Tongue (tissue), 3 donors: ENCODE measurements at places on chromosomes 3 and 15.

DNA sequence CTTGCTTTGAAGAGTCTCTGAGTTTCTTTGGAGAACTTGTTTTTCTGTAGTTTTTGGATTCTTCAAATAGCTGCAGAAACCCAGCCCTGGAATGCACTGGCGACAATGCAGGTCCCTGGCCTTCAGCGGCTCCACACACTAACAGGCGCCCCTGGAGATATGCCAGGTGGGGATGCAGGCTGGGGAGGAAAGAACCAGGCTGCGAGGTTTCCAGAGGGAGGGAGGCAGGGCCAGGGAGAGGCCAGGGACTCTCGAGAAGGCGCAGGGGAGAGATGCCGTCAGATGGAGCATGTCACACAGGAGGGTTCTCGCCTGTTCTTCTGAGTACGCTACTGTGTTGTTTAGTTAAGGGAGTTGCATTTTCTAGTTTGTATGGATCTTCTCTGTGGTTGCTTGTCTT, 283.1 kb downstream of the GABRG3 start:
- no peak for DNase-seq

DNA sequence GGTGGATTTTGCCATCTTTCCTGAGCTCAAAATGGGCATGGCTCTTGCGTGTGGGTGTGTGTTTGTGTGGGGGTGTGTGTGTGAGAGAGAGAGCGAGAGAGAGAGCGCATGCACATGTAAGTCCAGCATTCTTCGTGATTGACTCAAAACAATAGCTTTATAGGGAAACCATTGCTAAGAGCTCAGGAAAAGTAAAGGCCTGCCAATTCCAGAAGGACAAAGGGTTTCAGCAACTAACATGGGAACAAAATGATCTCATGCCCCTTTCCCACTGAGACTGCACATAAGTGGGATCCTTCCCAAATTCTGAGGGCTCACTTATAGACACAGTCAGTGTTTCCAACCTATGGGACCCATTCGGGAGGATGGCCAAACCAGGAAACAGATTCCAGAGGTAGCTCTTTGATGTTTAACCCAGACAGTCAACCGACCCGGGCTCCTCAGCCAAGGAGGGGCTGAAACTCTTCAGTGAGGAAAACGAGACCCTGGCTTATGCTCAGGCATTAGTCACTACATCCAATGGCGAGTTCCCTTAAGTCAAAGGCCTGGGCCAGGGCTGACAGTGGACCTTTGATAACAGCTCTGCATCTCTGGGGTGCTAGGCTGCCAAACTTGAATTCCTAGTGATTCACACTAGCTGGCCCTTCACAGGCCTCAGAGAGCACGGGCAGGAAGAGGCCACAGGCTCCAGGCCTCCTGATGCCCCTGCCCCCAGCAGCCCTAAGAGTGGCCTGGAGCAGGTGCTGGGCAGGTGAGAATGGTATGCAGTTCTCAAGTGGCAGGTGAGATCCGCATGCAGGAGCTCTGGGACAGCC, 305.0 kb upstream of the C2CD4B start:
- DNase-seq = peak; percentile 63

- DNase-seq = peak; percentile 62
These were observed 633.9 kb upstream of the TGFBR2 start for GRCh38 chr3:29972320-29972993.

DNA sequence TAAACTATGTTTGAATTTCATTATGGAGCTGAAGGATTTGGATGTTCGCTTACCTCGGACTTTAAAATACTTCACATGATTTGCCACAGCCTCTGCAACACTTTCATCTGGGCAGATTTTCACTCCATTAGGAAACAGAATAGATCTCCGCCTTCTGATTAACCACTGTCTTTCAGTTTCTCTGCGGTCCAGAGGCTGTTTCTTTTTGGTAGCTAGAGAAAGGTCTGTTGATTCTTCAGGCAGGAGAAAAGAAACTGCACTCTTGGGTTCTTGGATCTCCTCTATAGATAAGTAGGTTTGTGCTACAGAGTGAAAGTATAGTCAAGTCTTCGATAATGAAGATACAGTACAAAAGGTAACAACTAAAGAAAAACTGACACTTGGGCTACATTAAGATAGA, 844 bp downstream of the IMPG2 start:
- DNase-seq = no peak

- DNase-seq = no peak
These were observed 154.9 kb downstream of the KLHL25 start for GRCh38 chr15:85639752-85640381.

DNA sequence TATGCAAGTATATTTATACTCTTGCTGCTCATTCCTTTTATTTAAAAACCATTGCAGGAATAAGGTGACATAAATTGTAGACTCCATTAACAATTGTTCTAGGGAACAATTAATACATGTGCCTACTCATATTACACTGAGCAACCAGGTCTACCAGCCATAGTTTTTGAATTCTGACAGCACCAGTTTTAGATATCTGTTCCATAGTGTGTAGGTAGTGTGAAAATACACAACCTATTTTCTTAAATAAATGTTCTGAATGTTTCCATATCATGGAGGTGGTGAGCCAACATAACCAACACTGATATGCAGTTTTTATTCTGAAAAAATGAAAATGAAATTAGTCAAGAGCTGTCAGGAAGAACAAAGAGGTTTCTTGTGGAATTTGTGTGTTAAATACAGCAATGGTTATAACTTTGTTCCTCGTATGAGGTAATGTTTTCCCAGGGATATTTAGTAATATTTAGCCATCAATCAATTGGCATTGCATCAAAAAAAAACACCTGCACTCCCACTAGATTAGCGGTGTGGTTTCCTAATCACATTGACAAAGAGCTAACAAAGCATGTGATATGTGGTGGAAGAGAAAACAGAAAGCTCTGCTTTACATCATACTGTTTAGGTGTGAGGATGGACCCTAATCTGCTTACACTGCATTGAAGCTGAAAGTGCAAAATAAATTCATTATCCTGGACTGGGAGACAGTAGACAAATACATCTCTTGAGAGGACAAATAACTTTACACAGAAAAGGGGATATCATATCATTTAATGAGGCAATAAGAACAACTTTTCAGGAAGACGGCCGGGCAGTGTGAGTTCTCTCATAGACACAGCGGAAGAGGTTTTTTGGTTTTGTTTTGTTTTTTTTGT, 369.5 kb upstream of the THBS1 start:
- no peak for DNase-seq

DNA sequence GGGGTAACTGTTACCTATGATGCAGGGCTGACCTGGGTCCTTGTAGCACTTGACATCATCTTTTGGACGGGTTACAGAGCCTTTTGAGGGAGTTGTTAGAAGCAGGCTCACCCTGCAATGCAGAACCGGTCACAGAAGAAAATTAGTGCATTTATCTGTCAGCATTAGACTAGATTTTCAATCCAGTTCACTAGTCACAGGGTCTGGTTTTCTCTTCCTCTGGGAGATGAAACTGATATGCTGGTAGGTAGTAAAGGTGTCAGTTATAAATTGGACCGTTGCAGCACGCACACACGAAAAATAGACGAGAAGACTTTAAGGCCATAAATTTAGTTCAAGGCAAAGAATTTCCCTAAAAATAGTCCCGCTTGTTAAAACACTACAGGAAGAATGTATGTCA, 532.3 kb upstream of the ATP11B start:
- DNase-seq = no peak

DNA sequence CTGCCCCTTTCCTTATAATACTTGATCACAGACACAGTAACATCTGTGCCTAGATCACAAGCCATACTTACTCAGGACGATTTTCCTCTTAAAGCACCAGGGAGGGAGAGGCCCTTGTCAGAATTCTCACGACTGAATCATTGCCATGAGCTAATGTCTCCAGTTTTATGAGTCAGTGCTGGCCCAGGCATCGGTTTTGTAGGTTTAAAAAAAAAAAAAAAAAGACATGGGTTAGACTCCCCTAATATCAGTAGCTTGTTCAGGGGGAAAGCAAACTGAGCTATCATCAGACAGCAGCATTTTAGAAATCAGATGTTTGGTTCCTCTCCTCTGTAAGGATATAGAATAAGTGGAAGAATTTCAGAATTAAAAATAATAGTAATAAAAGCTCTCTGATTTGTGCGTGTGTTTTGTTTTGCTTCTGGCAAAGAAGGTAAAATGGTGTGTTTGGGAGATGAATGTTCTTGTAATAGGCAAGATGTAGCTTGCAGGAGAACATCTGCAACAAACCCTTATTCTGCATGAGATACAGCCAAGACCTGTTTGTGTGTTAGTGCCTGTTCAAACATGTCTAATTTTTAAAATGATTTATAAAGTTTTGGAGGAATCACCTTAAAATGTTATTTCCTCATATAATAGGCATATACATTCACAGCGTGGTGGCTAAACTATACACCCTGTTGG, 193.6 kb downstream of the TP63 start:
- peak; percentile 34 for DNase-seq

GRCh38 chr3:99777708-99778107, 40.0 kb upstream of the CMSS1 start:
- DNase-seq = no peak
